ENCODE measurements at places on chromosomes 6 and 20.

DNA sequence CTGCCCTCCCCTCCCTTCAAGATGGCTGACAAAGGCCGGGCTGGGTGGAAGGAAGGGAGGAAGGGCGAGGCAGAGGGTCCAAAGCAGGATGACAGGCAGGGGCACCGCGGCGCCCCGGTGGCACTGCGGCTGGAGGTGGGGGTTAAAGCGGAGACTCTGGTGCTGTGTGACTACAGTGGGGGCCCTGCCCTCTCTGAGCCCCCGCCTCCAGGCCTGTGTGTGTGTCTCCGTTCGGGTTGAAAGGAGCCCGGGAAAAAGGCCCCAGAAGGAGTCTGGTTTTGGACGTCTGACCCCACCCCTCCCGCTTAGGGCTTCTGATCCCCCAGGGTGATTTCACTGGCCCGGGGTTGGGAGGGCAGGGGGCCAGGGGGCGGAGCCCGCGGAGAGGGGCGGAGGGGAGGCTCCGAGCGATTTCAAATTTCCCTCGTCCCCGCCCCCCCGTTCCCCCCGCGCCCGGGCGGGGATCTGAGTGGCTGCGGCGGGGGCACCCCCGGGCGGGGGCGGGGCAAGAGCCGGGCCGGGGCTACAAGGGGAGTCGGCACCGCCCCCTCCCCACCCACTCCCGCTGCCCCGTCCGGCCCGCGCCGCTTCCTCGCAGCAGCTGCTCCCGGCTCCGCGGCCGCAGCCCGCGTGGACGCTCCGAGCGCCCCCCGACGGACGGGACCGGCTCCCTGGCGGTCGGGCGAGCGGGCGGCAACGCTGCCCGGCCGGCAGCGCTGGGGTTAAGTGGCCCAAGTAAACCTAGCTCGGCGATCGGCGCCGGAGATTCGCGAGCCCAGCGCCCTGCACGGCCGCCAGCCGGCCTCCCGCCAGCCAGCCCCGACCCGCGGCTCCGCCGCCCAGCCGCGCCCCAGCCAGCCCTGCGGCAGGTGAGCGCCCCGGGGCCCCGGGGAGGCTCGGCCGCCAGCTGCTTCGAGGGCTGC lies at the start of gene DNMT3B:
Gene DNMT3B (plus strand): TSS at position 555 of the 923 bp plus-strand sequence. CDS start 17,939 bp downstream, outside the sequence.
- DNase-seq, result no peak

GRCh38 chr20:57323034-57323433 lies 6.6 kb upstream of the SPO11 start:
- no peak for DNase-seq

DNA sequence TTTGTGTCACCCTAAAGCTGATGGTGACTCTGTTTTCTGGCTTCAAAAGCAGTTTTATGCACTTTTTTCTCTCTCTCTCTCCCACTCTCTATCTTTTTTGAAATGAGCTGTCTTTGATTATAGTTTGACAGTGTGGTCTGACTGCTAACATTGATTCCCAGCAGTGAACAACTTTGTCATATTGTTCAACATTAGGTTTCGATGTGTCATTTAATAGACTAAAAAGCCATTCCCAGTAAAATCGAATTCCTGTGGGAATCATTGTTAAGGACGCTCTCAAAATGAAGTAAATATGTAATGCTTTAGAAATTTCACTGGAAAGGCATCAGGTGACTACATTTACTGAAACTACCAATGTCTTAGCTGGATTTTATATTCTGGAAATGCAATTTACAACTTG lies 69.9 kb upstream of the FLRT3 start:
- DNase-seq, result no peak

DNA sequence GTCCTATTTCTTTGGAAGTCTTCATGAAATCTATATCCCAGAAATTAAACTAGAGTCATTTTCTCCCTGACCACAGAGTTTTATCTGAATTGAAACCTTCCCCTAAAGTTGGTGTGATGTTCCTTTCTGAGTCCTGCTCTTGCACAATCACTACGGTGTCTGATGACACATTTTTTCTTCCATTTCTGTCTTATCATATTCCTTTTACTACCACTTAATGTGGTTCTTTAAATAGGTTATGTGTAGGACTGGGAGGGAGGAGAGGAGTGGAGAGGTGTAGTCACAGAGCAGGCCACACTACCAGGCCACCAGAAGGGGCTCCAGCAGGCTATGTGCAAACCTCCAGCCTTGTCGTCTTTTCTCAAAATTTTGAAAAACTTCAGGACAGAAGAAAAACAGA lies 39.7 kb upstream of the ATXN1 start:
- DNase-seq, result no peak

GRCh38 chr6:27814665-27815424 lies 97.4 kb downstream of the OR2B2 start:
- DNase-seq, result peak; percentile 97

DNA sequence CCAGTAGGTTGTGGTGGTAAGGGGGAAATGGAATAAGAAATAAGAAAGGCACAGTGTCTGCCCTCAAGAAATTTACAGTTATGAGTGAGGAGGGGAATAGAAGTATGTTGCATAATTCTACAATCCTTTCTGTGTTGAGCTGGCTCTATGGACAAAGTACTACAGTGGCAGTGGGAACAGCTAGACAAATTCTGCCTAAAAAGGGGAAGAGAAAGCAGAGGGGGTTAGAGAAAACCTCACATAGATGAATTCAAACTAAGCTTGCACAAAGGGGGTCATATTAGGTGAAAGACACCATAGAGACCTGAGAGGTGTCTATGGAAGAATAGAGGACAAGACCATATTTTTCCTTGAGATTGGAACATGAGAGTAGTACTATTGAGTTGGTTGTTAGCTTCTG lies 146.9 kb upstream of the VGLL2 start:
- DNase-seq, result no peak

DNA sequence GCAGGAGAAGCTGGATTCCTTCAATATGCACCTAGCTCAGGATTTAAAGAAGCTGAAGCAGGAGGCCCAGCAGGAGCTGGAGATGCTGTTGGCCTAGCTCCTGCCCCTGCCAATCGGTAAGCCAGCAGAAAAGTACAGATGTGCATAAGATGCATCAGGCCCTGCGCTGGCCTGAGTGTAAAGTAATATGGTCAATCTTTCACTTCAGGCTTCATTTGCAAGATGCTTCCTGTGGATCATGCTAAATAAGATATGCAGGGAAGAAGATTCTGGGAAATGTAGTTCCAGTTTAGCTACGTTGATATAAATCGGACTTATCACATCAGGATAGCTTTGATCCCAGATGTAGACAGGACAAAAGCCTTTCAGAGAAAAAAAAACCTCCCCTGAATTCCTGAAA lies 100.3 kb downstream of the GJA1 start:
- DNase-seq, result no peak

GRCh38 chr6:28357036-28357435 lies 7.3 kb downstream of the ZKSCAN3 start:
- no peak for DNase-seq

DNA sequence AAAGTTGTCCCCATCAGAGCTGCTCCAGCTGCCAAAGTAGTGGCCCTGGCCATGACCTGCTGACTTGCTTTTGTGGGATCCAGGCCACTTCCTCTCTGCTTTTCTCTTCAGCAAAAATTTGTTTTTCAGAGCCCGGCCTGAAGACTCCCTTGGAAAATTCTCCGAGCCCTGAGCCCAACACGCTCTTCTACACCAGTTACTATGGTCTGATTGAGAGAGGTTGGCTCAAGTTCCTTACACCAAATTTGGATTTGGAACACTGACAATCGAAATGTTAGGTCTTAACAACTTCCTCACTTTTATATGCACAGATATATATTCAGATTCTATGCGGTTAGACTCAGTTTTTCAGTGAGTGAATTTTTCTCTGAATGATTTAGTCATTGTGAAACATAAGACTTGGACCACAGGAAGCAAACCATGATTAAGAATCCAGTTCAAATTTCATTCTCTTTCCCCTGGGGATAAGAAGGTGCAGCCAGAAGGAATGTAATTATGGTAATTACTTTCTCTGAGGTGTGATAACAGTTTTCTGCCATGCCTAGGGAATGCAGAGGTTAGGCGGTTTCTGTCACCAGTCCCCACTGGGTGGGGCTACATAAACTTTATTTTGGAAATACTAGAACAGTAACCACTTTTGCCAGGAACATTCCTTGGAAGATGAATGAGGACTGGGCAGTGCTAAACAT lies 365.2 kb downstream of the SYNE1 start:
- no peak for DNase-seq

DNA sequence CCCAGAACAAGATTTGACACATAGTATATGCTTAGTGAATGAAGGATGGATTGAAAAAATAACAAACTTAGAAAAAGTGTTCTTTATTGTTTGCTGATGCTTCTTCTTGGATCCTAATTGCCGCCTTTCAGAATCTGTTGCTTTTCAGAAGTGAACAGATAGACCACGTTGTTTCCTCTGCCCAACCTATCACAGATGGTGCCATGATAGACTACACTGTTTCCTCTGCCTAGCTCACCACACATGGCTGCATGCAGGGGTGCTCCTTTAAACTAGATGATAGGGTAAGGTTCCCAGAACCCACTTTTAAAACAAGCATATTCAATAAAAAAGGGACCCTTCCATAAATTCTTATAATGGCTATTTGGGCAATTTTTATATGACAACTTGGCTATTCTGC lies 4.6 kb upstream of the RGS17 start:
- DNase-seq, result no peak

DNA sequence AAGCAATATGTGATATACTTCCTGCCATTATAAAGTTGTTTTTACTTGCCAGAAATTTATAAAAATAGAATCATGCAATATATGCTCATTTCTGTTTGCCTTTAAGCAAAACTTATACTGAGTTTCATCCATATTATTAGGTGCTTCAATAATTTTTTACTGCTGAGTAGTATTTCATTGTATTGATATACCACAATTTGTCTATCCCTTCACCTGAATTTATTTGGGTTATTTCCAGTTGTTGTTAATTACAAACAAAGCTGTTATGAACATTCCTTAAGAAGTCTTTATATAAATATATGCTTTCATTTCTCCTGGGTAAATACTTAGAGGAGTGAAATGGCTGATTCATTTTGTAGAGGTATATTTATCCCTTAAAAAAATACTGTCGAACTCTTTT lies 864.1 kb downstream of the HACE1 start:
- DNase-seq, result no peak

- no peak for DNase-seq
Observed at GRCh38 chr6:89081129-89081422, 525 bp downstream of the PNRC1 start.

DNA sequence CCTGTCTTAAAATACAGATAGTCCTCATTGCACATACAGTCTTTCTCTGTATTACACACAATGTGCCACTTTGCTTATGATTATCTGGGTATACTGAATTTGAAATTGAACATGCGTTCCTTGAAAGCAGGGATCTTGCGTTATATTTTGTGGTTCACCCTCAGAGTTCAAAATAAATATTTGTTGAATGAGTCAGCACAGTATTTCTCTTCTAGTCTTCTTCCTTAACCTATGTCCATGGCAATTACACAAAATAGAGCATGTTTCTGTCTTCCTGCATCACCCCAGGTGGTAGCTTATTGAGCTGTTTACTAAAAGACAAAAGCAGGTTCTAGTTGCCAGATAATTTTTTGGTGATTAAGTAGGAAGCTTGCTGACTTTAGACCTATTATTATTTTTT lies 272.9 kb upstream of the FERMT1 start:
- no peak for DNase-seq

GRCh38 chr6:108632441-108632840 lies 71.7 kb downstream of the FOXO3 start:
- no peak for DNase-seq

- DNase-seq, result no peak
Observed at GRCh38 chr6:20661721-20662120, 127.5 kb downstream of the CDKAL1 start.

DNA sequence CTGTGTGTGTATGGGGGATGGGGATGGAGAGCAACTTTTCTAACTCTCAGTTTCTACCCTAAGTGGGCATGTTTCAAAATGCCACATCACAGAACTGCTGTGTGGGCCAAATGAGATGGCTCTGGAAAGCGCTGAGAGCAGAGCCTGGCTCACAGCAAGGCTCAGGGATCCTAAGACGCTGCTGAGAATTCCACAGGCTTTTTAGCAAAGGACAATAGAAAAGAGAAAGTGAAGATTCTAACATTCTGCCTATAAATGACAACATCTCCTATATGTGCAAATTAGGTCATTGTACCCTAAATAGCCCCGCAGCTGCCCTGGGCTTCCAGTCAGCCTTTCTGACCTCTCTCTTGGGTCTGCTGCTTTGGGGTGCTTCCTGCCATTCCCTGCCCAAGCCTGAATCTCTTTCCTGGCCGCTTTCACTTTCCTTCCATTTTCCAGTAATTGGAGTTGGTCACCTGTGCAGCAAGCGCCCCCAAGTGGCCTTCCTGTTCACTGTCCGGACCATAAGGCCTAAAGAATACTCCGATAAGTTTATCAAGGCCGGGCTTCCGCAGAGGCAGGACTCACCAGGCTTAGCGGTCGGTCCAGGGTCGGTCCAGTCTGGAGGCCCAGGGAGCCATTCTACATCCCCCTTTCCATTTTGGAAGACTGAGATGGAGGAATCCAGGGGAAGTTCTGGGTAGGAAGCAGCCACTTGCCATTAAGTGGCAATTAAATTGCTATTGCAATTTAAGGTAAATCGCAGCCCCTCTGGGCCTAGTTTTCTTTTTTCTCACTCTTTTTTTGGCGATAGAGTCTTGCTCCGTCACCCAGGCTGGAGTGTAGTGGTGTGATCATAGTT lies 6.7 kb upstream of the DDR1 start:
- peak; percentile 73 for DNase-seq

DNA sequence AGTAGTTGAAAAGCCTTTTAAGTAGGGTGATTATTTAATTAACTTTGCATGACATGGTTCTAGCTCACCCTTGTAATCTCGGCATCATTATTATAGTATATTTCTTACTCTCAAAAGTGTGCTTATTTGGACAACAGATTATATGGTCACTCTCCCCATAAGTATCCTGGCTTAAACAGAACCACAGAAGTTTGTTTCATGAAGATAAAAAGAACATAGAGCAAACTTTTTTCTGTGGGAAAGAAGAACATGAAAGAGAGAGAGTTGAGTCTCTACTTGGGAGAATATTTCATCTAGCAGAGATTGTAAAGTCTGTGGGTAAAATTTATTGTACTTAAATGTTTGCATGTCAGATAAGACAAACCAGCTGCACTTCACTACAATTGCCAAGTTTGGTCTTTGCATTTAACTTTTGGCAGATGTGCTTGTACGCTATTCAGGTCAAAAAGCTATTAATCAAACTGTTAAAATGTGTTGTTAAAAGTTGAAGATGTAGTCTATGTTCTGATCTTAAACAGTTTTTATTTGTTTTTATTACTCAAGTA lies 33.4 kb upstream of the PRIM2 start:
- DNase-seq, result no peak

DNA sequence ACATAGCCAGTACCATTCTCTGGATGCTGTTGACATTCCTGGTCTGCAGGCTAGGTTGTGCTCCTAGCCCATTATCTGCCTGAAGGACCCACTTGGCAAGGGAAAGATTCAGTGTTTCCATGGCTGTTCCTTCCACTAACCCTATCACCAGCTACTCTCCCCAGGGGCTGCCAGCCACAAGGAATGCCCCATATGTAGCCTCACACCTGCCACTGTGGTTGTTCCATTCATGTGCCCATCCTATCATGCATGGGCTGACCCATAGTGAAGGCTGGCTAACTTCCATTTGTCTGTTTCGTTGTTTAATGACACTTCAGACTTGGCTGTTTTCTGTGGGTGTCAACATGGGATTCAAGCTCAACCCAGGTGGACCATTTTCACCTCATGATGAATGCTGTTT lies 25.6 kb upstream of the HLA-A start:
- DNase-seq, result no peak

GRCh38 chr6:142420802-142421201 lies 119.0 kb downstream of the ADGRG6 start:
- DNase-seq, result no peak

Data from Panc1 (cell line).